ENCODE measurements at places on chromosomes 4 and X.

- no peak for DNase-seq
Observed at GRCh38 chrX:130793975-130794374, 109.0 kb downstream of the ENOX2 start.

DNA sequence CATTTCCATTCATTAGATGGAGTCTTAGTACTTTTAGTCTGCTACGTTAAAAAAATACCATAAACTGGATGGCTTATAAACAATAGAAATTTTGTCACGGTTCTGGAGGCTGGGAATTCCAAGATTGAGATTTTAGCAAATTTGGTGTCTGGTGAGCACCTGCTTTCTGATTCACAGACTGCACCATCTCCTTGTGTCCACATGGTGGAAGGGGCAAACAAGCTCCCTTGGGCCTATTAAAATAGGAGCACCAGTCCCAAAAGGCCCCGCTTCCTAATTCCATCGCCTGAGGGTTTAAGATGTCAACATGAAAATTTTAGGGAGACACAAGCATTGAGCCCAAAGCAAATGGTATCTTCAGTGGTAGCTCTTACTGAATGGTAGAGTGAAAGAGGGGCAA, 120.5 kb upstream of the MAP9 start:
- DNase-seq, result no peak

GRCh38 chr4:175514174-175514573, 297.9 kb downstream of the GPM6A start:
- no peak for DNase-seq

GRCh38 chrX:39309721-39310152, 508.5 kb downstream of the MID1IP1 start:
- DNase-seq, result peak; percentile 74

DNA sequence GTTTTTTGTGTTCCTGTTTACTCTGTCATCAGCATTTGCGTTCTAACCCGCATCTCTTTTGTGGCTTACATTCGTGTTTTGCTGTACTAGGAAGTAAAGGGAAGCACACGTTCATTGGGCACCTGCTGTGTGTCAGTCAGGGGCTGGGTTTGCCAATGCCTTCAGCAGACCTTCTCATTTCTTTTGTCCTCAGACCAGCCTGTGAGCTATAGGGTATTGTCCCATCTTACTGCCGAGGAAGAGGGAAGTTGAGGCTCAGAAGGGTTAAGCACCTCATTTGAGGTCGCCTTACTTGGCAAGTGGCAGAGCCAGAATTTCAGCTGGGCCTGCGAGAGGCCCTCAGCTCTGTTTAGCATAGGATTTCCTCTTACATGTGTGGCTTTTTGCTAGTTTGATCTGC, 8.7 kb downstream of the TBC1D14 start:
- peak; percentile 41 for DNase-seq

GRCh38 chr4:146072376-146072775, 103.1 kb upstream of the LSM6 start:
- DNase-seq, result no peak

- no peak for DNase-seq
Observed at GRCh38 chr4:151099976-151100417, 569 bp downstream of the RPS3A start.

DNA sequence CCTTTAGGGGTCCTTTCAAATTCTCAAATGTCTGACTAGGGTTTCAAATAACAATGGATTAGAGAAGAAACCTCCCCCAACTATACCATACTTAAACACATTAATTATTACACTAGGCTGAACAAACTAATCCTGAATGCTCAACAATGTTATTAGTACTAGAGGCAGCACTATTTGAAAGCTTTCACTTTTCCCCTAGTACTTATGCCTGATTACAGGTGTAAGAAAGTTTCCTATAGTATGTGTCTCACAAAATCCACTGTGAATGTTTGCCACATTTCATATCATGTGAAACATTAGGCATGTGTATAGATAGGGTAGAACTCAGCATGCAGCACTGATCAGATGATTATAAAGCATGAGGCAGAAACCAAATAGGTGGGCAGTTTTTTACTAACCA, 336.2 kb downstream of the ZNF674 start:
- no peak for DNase-seq

GRCh38 chrX:109537324-109537665, 651 bp downstream of the NXT2 start:
- no peak for DNase-seq

DNA sequence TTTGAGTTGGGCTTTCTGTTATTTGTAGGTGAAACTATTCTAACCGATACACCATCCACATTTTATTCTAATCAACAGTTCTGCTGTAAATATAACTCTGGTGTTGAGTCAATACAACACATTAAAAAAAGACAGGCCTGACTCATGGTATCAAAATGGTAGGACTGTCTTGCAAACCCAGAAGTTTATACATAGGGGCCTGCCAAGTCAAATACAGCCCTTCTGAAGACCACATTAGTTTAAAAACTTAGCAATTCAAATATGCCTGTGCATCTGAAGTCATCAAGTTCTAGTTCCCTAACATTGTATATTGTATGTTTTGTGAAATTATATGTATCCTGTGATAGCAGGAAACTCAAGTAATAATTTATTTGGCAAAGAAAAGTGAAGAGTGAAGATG, 24.4 kb upstream of the PDE5A start:
- DNase-seq, result no peak

DNA sequence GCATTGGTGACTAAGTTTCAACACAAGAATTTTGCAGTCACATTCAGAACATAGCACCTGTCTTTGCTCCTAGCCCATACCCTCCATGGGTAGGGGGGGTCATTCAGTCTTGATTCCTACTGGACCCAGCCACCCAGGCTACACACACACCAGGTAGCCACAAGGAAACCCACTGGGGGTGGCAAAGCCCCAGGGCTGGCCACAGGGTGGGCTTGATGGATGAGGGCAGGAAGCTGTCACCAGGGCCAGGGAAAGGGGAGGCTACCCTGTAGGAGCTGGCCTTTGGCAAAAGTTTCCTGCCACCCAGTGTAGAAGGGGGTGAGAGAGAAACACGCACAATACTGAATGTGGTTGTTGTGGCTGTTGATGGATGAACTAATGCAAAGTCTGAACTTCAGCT, 74.5 kb upstream of the NKX1-1 start:
- DNase-seq, result no peak

DNA sequence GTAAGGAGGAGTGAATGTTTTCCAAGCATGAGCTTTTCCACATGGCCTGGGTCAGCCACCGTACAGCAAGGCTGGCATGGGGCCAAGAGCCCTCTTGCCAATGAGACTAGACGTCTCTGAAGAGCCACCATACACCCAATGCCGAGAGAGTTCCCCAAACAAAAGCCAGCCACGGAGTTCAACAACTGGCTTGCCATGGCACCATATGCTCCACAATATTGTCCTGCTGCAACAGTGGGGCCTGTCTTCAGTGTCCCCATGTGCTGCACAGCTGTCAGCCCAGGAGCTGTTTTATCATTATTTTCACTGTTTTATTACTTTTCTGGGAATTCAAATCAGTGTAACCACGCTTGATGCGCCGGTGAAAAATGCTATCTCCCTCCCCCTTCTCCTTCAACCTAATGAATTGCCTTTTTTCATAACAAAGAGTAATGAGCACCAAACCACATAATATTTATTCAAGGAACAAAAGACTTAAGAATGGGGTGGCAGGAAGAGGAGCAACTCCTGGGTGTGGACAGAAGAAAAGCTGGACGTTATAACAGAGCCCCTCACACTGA, 18.4 kb downstream of the MAML3 start:
- no peak for DNase-seq

DNA sequence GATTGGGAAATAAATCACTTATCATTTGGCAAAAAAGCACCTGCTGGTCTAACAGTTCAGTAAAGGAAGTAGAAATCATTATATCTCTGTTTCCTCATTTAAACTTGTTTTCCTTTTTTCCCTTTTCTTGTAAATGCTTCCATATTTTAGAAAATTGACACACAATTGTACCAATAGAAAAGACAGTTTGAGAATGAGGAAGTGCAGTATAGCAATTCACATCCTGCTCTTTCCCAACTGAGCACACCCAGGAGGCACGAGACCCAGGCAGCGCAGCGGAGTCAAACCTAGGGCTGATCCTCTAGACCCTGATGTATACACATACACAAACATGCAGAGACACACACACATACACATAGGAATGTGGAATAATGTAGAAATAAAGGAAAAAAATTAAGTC, 74.8 kb upstream of the PACRGL start:
- no peak for DNase-seq

GRCh38 chr4:127781300-127782024, 660 bp upstream of the HSPA4L start:
- no peak for DNase-seq

- no peak for DNase-seq
Observed at GRCh38 chrX:108516184-108516583, 76.5 kb downstream of the COL4A5 start.

DNA sequence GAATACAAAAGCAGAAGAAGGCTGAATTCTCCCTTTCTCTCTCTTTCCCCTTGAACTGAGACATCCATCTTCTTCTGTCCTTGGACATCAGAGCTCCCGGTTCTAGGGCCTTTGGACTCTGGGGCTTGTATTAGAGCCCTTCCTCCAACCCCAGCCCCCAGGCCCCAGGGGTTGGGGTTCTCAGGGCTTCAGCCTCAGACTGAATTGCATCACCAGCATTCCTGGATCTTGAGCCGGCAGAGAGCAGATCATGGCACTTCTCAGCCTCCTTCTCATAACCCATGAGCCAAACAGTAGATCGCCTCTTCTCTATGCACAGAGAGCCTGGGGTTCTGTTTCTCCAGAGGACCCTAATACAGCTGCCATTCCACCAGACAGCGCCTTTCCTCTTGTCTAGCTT, 25.3 kb upstream of the CLDN24 start:
- no peak for DNase-seq

DNA sequence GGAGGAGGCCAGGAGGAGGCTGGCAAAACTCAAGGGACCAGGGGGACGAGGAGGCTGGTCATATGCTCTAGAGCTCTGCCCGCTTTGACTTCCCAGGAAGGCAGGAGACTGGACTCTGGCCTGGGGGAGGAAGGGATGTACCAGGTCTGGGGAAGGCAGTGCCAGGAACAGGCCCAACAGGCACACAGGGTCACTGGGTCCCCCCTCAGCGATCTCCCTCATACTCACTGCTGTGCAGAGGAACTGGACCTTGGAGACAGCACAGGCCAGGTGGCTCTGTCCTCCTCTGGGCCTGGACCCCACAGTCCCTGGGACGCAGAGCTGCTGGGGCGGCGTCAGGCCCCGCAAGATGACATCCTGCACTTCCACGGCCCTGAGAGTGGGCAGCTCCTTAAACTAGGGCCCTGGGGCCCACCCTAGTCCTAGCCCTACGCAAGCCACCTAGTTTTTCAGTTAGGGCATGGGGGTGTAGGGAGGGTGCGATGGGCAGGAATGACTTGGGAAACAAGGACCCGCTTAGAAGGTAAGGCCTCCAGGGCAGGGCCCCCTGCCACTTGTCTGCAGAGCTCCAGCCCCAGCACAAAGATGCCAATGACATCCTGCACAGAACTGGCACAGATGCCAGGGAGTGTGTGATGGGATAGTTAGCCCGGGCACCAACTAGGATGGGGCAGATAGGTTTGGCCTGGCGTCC, 59.5 kb downstream of the HTRA3 start:
- no peak for DNase-seq

GRCh38 chr4:97924341-97924958, 218.8 kb downstream of the STPG2 start:
- DNase-seq, result no peak

DNA sequence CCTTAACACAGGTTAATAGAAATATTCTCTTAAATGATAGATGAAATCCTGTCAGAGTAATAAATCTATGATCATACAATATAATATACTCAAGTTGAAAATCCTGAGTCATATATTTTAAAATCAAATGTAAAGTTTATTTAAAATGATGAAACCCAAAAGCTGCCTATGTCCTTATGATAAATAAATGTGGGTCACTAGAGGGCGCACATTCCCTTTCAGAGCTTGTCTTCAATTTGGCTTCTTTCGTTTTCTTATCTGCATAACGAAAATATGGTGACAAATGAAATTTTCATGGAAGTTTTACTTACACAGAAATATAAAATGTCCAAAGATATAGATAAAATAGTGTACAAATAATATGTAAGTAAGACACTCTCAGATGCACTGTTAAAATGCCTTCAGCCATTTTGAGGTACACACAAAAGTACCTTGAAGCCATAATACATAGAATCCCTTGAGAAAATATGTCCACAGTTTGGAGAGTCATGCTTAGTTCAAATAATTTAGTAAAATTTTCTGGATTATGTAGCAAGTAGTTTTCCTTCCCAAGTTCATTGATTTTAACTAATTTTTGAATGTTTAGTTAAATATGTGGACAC, 680.4 kb downstream of the DMD start:
- DNase-seq, result peak; percentile 2

DNA sequence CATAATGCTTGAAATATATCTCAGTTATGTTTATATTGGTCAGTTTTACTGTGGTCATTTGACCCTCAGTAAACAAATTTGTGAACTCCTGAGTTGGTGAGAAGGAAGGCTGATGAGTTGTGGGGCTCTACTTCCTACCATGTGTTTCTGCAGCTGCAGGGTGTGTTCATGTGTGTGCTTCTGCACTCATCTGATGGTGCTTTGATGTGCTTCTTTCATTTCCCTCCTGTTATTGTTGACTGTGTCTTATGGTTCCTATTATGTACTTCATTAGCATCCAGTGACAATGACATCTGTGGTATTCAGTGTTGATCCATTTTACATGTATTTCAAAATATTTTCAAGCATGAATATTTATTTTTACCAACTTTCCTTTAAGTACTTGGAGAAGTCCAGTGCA, 46.5 kb downstream of the XAGE2 start:
- DNase-seq, result no peak

DNA sequence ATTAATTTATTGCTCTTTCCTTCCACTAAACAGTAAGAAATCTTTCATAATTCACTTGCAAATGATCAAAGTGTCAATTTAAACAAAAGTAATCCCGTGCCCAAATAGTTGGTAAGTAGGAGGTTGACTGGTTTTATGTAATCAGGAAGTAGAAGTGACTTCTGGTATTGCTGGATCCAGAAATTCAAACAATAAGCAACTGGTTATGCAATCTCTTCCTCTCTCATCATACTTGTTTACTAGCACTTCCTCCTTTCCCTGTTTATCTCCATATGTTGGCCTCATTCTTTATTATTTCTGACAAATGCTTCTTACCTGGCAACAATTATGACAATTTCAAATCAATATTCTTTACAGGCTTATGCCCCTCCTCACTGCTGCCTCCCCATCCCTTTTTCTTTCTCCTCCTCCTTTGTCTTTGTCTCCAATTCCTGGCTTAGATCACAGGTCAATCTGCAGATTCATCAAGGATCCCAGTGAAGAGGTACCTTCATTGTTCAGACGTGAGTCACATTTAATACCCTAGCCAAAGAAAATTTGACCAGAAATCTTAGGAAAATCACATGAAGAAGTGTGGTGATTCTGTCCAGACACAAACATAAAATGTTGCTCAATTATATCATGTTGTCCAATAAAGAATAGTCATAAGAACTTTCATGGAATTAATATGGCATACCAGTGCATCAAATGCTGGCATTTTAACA, 323.2 kb upstream of the PCDH7 start:
- no peak for DNase-seq

DNA sequence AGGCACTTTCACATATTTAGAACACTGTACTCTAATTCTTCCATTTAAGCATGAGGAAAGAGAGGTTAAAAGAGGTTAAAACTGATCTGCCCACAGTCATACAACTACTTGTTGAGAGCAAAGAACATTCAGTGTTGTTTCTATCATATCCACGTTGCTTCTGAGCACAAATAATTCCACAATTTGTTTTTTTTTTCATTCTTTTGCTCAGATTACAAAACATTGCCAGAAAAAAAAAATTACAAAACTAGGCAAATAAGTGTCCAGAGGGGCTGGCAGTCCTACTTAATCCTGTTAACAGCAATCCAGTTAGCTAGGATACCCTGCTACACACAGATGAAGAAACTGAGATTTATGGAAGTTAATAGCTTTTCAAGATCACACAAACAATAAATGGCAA, 6.3 kb upstream of the USP53 start:
- DNase-seq, result no peak

Measured in CD4-positive, alpha-beta T cell treated with Interleukin-4 for 1 hour (primary cell).